ENCODE measurements at places on chromosomes 13 and 19. TPM values are rescaled to one million over a fixed set of nuclear protein-coding genes. Genes with fewer than 3 reads are reported as not detected.

Gene ATP4A
- total RNA-seq, result not detected

Gene ZNF708
- total RNA-seq, result 11.1 TPM

Gene KCTD4
- not detected for total RNA-seq

- no peak overlapping the region for H3K4me3 ChIP-seq
- H3K27me3 ChIP-seq, result no peaks in the 10 kb centered on the region
- no peaks in the 10 kb centered on the region for H3K4me1 ChIP-seq
- no peak overlapping the region for H3K27ac ChIP-seq
- no peak for DNase-seq
- H3K36me3 ChIP-seq, result no peaks in the 10 kb centered on the region
Measured at GRCh38 chr13:53064731-53065130, 36.1 kb downstream of the OLFM4 start.

DNA sequence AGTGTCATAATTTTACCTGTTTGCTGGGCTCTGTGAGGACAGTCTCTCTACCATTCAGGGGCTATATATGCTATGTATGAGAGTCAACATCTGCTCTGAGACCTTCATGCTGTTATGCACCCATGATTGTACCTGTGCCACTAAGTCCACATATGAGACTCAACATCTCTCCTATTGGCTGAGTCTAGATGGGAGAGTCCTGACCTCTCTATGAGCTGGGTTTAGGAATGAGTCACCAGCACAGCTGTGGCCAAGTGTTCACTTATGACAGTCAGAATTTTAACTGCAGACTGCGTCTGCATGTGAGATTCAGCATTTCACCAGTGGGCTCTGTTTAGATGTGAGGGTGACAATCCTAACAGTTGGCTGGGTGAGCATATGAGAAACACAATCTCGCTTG is 49.5 kb downstream of the ZNF729 start:
- no peak overlapping the region for H3K27ac ChIP-seq
- no peaks in the 10 kb centered on the region for H3K36me3 ChIP-seq
- H3K4me1 ChIP-seq, result no peaks in the 10 kb centered on the region
- no peak for DNase-seq
- no peak overlapping the region for H3K4me3 ChIP-seq
- H3K27me3 ChIP-seq, result no peaks in the 10 kb centered on the region

GRCh38 chr19:23366437-23366836 is 28.8 kb downstream of the ZNF91 start:
- H3K27ac ChIP-seq, result no peak overlapping the region
- H3K27me3 ChIP-seq, result no peaks in the 10 kb centered on the region
- no peaks in the 10 kb centered on the region for H3K4me1 ChIP-seq
- no peak for DNase-seq

- no peak overlapping the region for H3K27ac ChIP-seq
- H3K27me3 ChIP-seq, result no peaks in the 10 kb centered on the region
- DNase-seq, result no peak
- H3K36me3 ChIP-seq, result no peaks in the 10 kb centered on the region
Measured at GRCh38 chr13:34335014-34336007, 517.4 kb downstream of the RFC3 start.

DNA sequence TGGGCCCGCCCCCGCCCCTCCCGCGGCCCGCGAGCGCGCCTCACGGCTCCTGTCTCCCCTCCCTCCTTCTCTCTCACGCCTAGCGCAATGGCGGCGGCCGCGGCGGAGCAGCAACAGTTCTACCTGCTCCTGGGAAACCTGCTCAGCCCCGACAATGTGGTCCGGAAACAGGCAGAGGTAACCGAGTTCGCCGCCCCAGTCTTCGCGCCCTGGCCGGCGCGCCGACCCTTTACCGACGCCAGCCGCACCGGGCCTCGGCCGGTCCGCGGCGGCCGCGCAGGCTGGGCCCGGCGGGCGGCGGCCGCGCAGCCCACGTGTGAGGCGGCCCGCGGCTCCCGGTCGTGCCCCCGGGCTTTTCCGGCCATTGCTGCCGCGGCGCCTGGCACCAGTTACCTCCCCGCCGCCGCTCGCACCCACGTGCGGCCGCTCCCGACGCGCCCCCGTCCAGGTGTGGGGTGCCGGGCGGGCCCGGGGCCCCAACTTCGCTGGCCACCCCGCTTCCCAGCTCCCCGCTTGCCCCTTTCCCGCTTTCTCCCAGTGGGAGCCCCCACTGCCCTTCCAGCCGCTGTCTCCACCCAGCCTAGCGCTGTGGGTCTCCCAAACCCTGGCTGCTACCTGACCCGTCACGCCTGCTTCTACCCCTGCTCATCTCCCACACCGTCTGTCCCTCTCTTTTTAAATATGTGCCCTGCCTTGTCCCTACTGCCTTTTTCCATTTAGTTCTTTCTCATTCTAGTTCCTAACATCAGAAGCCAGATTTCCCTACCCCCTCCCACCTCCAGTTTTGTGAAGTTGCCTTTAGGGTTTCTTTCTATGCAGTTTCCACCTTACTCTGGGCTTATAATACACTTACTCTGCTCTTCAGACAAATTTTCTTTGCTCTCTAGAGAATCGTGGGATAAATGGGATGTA is 23.4 kb downstream of the IPO5 start:
- peak overlapping the region; percentile 88 for H3K4me3 ChIP-seq
- DNase-seq, result no peak
- peaks cover 6% of the 10 kb centered on the region for H3K36me3 ChIP-seq
- peak overlapping the region; percentile 76 for H3K27ac ChIP-seq
- H3K27me3 ChIP-seq, result no peaks in the 10 kb centered on the region

- no peak for DNase-seq
- H3K27me3 ChIP-seq, result no peaks in the 10 kb centered on the region
- H3K27ac ChIP-seq, result no peak overlapping the region
- peaks cover 22% of the 10 kb centered on the region for H3K4me1 ChIP-seq
- no peaks in the 10 kb centered on the region for H3K36me3 ChIP-seq
Measured at GRCh38 chr19:17802137-17802858, 7.4 kb downstream of the B3GNT3 start.

Data from activated CD4-positive, alpha-beta memory T cell treated with anti-CD3 and anti-CD28 coated beads for 36 hours (primary cell).